ENCODE measurements at places on chromosomes 6 and 20. TPM values are rescaled to one million over a fixed set of nuclear protein-coding genes. Genes with fewer than 3 reads are reported as not detected.

PLCG1 gene
- polyA plus RNA-seq, result 45.3 TPM

DOK5 gene
- 0.10 TPM for polyA plus RNA-seq

SLC22A7 gene
- not detected for polyA plus RNA-seq

PDE10A gene
- polyA plus RNA-seq, result 0.28 TPM

LY6G6F gene
- not detected for polyA plus RNA-seq

MAP7 gene
- 13.4 TPM for polyA plus RNA-seq

HLA-B gene
- polyA plus RNA-seq, result 168 TPM

CLVS2 gene
- polyA plus RNA-seq, result not detected

TBXT gene
- polyA plus RNA-seq, result not detected

Measured in esophagus (tissue), 2 donors.